ENCODE measurements at places on chromosomes 2 and 18.

GRCh38 chr2:224956706-224957105 lies 85.6 kb downstream of the DOCK10 start:
- peak; percentile 73 for DNase-seq

GRCh38 chr2:134308474-134309385 lies 54.9 kb downstream of the MGAT5 start:
- no peak for DNase-seq

- no peak for DNase-seq
Measured at GRCh38 chr2:148238561-148238960, 217.7 kb downstream of the MBD5 start.

DNA sequence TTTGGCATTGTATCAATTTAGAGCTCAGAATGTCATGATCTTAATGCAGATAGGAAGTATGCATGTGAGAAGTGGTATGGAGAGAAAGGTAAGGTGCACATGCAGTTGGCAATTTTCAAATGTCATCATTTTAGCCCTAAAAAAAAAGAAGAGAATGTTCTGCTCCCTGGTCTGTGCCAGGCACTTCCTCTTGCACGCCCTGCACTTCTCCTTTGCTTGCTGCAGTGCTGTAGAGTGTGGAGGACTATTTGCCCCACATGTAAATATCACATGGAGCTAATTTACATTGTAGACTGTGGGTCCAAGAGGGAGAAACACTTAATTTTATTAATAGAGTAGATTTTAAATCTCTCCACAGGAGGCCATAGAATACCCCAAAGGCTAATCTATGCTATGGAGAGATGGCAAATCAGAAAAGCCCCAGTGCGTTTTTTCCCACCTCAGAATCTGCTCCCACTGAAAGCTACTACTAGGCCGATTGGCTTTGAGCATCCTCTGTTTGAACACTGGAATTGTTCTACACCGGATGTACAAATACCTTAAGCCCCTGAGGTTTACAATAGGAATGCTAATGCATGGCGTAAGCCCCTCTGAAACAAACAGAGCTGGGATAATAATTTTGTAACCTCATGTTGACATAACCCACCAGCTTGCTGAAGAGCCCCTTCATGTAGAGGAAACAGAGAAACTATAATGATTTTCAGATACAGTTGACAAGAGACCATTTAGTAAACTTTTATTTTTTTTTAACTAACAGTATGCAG lies 137.2 kb upstream of the KLHL14 start:
- peak; percentile 41 for DNase-seq

All from NCI-H69 (cell line).